Activated CD4-positive, alpha-beta T cell treated with anti-CD3 and anti-CD28 coated beads for 36 hours (primary cell): ENCODE measurements at places on chromosomes 2 and 18. TPM values are rescaled to one million over a fixed set of nuclear protein-coding genes. Genes with fewer than 3 reads are reported as not detected.

- H3K4me1 ChIP-seq, result peaks cover 8% of the 10 kb centered on the region
- H3K27ac ChIP-seq, result no peak overlapping the region
- H3K27me3 ChIP-seq, result no peaks in the 10 kb centered on the region
- no peak overlapping the region for H3K4me3 ChIP-seq
Observed at GRCh38 chr2:32453242-32454062, 96.6 kb downstream of the BIRC6 start.

- no peaks in the 10 kb centered on the region for H3K36me3 ChIP-seq
- no peak for DNase-seq
- H3K27ac ChIP-seq, result no peak overlapping the region
- no peaks in the 10 kb centered on the region for H3K4me1 ChIP-seq
- H3K27me3 ChIP-seq, result peaks cover 3% of the 10 kb centered on the region
Observed at GRCh38 chr18:10751653-10752052, 225.8 kb downstream of the NAPG start.

DNA sequence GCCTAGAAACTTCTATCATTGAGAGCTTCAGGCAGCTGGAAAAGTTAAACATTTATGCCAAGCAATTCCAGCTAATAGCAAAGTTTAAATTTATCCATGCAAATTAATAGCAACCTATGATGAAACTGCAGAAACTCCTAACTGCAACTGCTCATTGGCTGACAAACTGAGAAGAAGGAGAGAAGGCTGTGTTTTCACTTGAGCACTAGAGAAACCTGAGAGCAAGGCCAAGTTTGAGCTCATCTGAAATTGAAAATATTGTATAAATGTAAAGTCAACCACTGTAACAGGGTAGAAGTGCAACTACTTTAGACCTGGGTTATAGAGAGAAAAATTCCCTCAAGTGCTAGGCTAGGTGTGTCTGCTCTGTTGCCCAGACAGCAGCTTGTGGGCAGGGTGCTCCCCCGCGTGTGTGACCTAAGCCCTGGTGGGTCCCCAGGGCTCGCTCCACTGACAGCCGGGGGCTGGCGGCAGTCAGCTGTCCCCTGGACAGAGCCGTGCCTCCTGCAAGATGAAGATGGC lies 50.2 kb downstream of the CABYR start:
- H3K4me3 ChIP-seq, result no peak overlapping the region
- DNase-seq, result no peak
- no peak overlapping the region for H3K27ac ChIP-seq
- H3K27me3 ChIP-seq, result peaks cover 7% of the 10 kb centered on the region
- no peaks in the 10 kb centered on the region for H3K36me3 ChIP-seq
- H3K4me1 ChIP-seq, result no peaks in the 10 kb centered on the region

The RMDN2 gene
- 2.7 TPM for total RNA-seq

- no peak for DNase-seq
- no peaks in the 10 kb centered on the region for H3K36me3 ChIP-seq
- no peak overlapping the region for H3K27ac ChIP-seq
- H3K27me3 ChIP-seq, result peaks cover 3% of the 10 kb centered on the region
Observed at GRCh38 chr2:210269148-210269547, 43.9 kb upstream of the ACADL start.
